ENCODE measurements at places on chromosomes 5 and 9. TPM values are rescaled to one million over a fixed set of nuclear protein-coding genes. Genes with fewer than 3 reads are reported as not detected.

Gene SV2C
- not detected for polyA plus RNA-seq

DNA sequence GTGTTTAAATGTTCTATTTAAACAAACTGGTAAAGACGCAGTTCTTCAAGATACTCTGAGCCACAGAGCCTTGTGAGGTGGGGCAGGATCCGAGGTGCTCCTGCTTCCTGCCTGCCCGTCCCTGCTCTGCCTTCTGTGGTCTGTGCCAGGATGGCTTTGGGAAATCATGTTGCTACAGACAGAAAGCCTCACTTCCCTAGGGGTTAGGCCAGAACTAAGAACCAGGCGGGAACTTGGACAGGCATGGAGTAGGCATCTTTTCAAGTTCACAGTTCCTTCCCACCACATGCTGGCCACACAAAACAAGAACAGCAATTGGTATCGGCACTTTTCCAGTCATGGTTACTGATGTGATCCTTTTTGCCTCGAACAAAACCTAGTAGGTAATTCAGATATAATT, 67.7 kb upstream of the SPOCK1 start:
- no peak for DNase-seq

DNA sequence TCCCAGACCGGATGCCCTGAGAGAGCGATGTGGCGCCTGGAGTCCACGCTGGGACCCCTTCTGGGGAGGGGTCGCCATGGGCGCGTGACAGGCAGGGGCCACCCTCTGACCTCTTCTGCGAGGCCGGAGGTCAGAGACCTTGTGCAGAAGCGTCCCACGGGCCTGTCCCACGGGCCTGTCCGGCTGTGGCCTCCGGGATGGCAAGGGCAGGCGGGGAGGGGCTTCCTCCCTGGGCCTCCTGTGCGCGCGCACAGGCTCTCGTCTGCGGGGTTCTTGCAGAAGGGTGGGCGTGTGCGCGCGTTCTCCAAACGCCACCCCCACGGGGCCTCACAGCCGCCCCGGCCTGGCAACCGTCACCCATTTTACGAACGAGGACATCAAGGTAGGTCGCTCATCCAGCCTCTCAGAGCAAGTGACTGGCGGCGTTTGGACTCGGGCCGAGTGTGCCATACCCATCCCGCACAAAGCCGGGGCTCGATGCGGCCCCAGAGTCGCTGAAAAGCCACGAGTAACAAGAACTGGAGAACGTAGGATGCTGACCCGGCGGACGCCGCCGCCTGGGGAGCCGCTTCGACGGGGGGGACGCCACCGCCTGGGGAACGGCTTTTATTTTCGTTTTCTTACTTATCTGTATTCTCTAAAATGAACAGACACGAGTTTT, 897 bp downstream of the AHRR start:
- DNase-seq: no peak

- no peak for DNase-seq
Measured at GRCh38 chr5:113384782-113385285, 50.0 kb downstream of the TSSK1B start.

- DNase-seq: no peak
Measured at GRCh38 chr5:111975133-111975532, 218.1 kb upstream of the NREP start.

DNA sequence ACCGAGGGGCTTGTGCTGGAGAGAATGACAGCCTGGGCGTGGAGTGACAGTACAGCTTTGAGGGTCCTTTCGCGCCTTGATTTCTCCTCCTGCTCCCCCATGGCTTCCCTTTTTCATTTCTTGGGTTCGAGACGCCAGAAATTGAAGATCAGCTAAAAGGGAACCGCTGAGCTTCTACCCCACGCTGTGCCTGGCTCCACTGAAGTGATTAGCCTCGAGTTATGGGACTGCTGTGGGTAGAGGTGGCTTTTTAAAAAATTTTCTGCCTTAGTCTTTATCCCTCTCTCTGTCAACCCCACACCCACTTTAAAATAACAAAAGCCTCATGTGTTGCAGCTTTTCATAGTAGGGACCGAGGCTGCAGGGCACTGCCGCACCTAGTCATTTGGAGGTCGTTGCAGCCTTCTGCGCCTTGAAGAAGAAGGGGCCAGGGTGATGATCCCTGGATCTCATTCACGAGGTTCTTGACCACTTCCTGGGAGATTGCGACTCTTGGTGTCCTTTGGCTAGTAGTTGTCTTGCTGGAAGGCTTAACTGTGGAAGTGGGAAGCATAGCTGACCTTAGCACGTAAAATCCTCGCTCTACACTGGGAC, 603 bp downstream of the PPIP5K2 start:
- DNase-seq: no peak

Data from A549 (cell line).